ENCODE measurements at places on chromosomes 7 and 10.

DNA sequence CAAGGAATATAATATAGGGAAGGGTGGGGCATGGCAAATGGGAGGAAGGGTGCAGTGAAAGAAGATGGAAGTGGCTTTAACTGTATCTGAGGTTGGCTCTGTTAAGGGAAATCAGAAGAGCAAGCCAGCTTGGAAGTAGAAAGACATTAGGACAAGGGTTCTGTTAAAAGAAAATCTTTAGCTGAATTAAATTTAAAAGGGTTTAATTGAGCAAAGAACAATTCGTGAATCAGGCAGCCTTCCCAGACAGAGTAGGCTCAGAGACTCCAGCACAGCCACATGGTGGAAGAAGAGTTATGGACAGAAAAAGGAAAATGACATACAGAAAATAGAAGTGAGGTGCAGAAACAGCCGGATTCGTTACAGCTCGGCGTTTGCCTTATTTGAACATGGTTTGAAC is 42.0 kb downstream of the FAM13C start:
- no peak for DNase-seq

- no peak for DNase-seq
These were observed 25.4 kb upstream of the ANK3 start for GRCh38 chr10:60414877-60415585.

GRCh38 chr7:114413761-114414155 is 857 bp upstream of the FOXP2 start:
- DNase-seq: no peak

GRCh38 chr7:143504215-143504936 is 26.7 kb downstream of the TAS2R41 start:
- DNase-seq: no peak

GRCh38 chr7:121620953-121621606 is 225.0 kb upstream of the FAM3C start:
- DNase-seq: no peak

GRCh38 chr7:16652888-16653287 is 6.9 kb downstream of the BZW2 start:
- no peak for DNase-seq

DNA sequence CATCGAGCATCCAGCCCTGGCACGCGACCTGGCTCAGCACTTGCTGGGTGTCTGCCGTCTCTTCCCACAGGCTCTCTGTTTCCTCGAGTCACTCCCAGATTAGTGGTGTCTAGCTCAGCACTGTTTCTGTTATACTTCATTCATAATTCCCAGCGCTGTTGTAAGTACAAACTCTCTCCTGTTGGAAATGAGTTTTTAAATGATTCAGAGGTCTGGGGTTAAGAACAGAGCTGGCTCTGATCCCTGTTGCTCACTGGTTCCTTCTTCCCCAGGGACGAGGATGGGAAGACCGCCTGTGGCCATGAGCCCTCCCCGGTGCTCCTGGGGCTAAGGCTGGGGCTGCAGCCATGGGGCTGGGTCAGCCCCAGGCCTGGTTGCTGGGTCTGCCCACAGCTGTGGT is 17.3 kb upstream of the C10orf95 start:
- DNase-seq: no peak

All from activated T-helper 1 cell treated with anti-CD3 and anti-CD28 coated beads, Interleukin-2, amount 50 U/mL, for 16 hours (primary cell).